ENCODE measurements at places on chromosomes 11 and 22. TPM values are rescaled to one million over a fixed set of nuclear protein-coding genes. Genes with fewer than 3 reads are reported as not detected.

- DNase-seq, result no peak
These were observed 9.5 kb downstream of the CDC42BPG start for GRCh38 chr11:64834723-64835615.

Gene SCN3B
- total RNA-seq, result 1.2 TPM

GRCh38 chr11:115659061-115659963 lies 155.1 kb upstream of the CADM1 start:
- no peak for DNase-seq

Gene ISX
- not detected for total RNA-seq

GRCh38 chr11:71542879-71543777 lies 5.1 kb upstream of the KRTAP5-9 start:
- no peak for DNase-seq

Gene CENPM
- 9.3 TPM for total RNA-seq

- DNase-seq, result no peak
These were observed 9.7 kb downstream of the MRTFA start for GRCh38 chr22:40626851-40627250.

- no peak for DNase-seq
These were observed 42.9 kb downstream of the CHORDC1 start for GRCh38 chr11:90179923-90180322.

GRCh38 chr11:30346068-30346688 lies 23.3 kb downstream of the ARL14EP start:
- no peak for DNase-seq

Gene CLTCL1
- total RNA-seq, result 7.6 TPM

- peak; percentile 70 for DNase-seq
These were observed 18.1 kb downstream of the IL17REL start for GRCh38 chr22:49994361-49995040.

Gene OR52W1
- total RNA-seq, result not detected

- no peak for DNase-seq
These were observed 105.3 kb downstream of the CTTN start for GRCh38 chr11:70503468-70504221.

GRCh38 chr11:116517077-116517476 lies 255.7 kb downstream of the BUD13 start:
- peak; percentile 24 for DNase-seq

GRCh38 chr11:488579-488978 lies 18.5 kb downstream of the RNH1 start:
- DNase-seq, result no peak

Gene NCF4
- 4.5 TPM for total RNA-seq

GRCh38 chr11:126918556-126918955 lies 82.0 kb downstream of the KIRREL3 start:
- no peak for DNase-seq
